ENCODE measurements at places on chromosomes 7 and 10.

DNA sequence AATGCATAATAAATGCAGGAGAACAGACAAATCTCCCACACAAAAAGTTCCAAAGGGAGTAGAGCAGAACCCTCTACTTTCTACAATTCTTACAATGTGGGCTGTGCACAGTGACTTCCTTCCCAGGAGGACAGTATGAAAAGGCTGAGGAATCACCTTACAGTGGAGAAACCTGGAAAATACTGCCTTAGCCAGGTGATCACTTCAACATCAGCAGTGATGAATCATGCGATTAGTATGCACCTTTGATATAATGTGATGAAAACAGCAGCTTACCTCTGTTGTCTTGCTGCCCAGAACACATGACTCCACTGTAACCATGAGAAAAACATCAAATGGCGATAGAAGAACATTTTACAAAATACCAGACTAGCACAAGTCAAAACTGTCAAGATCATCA, 329.7 kb upstream of the POM121L12 start:
- no peak for DNase-seq

DNA sequence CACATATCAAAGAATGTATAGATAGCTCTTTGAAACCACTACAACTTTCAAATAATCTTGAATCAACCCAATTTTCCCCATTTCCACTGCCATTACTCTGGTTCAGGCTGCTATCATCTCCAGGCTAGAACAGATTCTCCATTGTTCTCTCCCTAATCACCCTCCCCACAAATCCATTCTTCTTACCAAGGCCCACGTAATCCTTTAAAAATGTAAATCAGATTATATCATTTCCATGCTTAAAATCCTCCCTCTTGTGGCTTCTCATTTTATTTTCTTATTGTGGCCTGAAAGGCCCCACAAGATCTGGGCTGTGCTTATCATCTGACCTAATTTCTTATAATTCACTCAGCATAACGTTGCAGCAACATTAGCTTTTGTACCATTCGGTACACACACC, 3.0 kb upstream of the PON1 start:
- no peak for DNase-seq

- no peak for DNase-seq
Measured at GRCh38 chr10:20890009-20890408, 7.1 kb downstream of the NEBL start.

- DNase-seq: no peak
Measured at GRCh38 chr7:2478399-2478785, 2.2 kb upstream of the GRIFIN start.

GRCh38 chr7:37208528-37208927, 240.1 kb downstream of the ELMO1 start:
- peak; percentile 65 for DNase-seq

GRCh38 chr7:142873281-142873784, 12.2 kb downstream of the TRPV6 start:
- peak; percentile 27 for DNase-seq

DNA sequence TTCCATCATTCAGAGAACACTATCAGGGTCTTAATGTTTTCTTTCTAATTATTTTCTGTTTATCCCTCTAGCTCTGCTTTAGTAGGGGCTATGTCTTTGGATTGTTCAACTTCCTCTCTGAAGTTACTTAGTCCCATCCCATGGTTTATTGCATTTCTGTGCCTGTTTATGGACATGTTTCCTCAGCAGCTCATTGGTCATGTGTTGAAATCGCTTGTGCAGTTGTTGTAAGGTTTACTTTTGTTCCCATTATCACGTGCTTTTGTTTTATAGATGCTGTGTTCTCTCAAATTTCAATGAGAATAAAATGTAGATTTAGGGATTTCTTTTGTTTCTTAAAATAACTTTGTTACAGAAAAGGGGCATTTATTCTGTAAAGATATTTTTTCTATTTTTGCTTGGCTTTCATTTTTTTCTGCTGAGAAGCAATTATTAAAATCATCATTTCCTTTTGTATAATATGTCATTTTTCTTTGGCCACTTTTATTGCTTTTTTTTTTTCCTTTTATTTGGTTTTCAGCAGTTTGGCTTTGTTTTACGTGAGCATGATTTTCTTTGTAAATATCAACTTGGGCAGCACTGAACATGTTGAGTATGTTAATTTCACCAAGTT, 110.9 kb downstream of the CCDC7 start:
- DNase-seq: no peak

GRCh38 chr10:65931291-65932070, 994.4 kb upstream of the LRRTM3 start:
- no peak for DNase-seq

DNA sequence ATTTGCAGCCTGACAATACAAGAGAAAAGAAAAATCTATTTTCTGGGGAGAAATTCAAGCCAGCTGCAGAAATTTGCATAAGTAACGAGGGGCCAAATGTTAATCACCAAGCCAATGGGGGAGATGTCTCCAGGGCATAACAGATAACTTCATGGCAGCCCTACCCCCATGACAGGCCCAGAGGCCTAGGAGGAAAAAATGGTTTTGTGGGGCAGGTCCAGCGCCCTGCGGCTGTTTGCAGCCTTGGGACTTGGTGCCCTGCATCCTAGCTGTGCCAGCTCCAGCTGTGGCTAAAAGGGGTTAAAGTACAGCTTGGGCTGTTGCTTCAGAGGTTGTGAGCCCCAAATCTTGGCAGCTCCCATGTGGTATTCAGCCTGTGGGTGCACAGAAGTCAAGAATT, 54.3 kb downstream of the VIM start:
- DNase-seq: no peak

GRCh38 chr7:42745357-42746059, 166.4 kb downstream of the C7orf25 start:
- DNase-seq: no peak

- DNase-seq: peak; percentile 8
Measured at GRCh38 chr7:115037128-115037802, 115.4 kb downstream of the MDFIC start.

- DNase-seq: no peak
Measured at GRCh38 chr7:42877862-42878261, 34.0 kb downstream of the C7orf25 start.

GRCh38 chr10:2772135-2772534, 295.2 kb upstream of the PFKP start:
- DNase-seq: no peak

- no peak for DNase-seq
Measured at GRCh38 chr10:132540456-132540855, 2.9 kb downstream of the INPP5A start.

GRCh38 chr7:29865526-29865925, 59.2 kb downstream of the WIPF3 start:
- DNase-seq: no peak

DNA sequence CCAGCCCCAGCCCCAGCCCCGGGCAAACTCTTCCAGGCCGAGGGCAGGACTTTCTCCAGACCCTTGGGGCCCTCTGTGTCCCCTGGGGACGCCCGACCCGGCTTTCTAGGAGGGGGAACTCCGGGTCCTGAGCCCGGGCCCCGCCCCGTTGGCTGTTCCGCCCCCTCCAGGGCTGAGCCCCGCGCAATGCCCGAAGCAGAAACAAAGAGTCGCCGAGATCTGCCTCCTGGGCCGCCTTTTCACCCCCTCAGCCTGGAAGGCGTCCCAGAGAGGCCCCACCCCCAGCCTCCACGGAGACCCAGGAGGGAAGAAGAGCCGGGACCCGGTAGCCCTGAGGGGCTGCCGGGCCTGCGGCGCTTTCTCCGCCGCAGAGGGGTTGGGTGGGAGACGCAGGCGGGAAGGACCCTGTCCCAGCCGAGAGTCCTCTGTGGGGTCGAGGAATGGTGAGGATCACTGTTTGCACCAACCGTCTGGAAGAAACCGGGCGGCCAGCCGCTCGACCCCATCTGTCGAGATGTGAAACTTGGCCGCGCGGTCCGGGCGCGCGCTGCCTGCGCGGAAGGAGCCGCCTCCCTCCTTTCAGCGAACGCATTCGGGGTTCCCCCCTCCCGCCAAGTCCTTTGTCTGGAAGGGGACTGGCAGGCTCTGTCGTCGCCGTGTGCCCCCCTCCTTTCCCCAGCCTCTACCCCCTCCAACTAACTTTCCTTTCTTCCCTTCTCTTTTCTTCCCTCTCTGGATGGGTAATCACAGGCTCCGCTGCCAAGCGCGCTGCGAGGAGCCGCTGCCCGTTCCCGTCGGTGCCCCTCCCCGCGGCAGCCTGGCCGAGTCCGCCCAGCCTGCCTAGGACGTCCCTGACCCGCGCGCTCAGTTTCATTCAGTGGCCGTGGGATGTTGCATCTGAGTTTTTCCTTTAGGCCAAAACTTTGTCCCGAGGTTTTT, 10.2 kb downstream of the EN2 start:
- DNase-seq: no peak

DNA sequence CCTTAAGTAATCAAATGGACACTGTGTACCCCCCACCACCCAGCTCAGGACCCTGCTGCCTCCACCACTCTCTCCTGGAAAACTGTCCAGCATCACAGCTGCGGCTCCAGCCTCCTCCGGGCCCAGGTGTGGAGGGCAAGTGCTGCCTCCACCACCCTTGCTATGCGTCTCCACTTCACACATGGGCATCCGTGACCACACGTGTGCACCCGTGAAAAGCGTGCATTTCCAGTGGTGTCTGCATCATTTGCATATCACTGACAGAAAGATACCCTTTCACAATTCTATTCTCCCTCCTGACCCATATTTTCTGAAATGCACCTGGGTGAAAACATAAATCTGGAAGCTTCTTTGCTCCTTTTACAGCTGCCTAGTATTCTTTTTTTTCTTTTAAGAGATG, 89.7 kb upstream of the PDGFA start:
- no peak for DNase-seq

GRCh38 chr7:147869456-147869855, 721.1 kb upstream of the C7orf33 start:
- no peak for DNase-seq

- no peak for DNase-seq
Measured at GRCh38 chr7:10780400-10780747, 193.3 kb upstream of the PHF14 start.

DNA sequence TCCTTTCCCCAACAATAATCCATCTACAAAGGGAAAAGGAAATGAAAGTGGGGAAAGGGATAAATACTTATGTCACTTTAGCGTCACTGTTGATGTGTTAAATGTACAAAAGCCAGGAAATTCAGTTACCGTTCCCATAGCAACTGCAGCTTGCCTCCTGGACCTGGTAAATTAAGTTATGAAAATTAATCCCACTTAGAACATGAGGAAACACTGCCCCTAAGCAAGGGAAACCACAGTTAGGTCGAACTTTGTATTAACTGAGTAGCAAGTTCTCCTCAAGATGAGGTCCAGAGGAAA, 338.2 kb upstream of the AOAH start:
- DNase-seq: no peak

DNA sequence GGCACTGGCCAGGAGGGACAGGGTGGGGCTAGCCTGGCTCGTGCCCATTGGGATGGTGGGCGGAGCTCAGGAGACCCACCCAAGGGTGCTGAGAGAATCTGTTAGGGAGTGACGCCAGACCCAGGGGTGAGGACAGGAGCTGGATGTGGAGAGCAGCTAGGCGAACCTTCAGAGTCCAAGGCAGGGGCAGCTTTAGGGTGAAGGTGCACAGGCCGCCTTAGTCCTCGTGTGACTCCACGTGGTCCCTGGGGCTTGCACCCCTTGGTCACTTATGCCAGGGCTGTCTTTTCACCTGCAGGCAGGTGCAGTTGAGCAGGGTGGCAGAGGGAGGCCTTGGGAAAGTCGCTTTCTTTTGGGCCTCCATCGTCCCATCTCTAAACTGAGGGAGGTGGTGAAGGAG, 4.3 kb downstream of the RAMP3 start:
- no peak for DNase-seq

- no peak for DNase-seq
Measured at GRCh38 chr10:131865223-131865917, 35.4 kb upstream of the PPP2R2D start.

GRCh38 chr7:119175911-119176627, 951.6 kb downstream of the ANKRD7 start:
- DNase-seq: peak; percentile 50

Data from T-helper 2 cell (primary cell).